ENCODE measurements at places on chromosomes 5 and 9.

GRCh38 chr9:71253011-71253410 is 131.6 kb upstream of the TRPM3 start:
- DNase-seq, result no peak

GRCh38 chr5:177509381-177509951 is at the start of gene DOK3:
TSS of gene DOK3 (minus strand) at chr5:177509826. CDS start at chr5:177509540, 286 bp downstream.
- DNase-seq, result no peak

GRCh38 chr5:31225118-31225517 is 31.6 kb downstream of the CDH6 start:
- DNase-seq, result no peak

GRCh38 chr9:69885931-69886330 is 65.3 kb downstream of the CFAP95 start:
- DNase-seq, result no peak

DNA sequence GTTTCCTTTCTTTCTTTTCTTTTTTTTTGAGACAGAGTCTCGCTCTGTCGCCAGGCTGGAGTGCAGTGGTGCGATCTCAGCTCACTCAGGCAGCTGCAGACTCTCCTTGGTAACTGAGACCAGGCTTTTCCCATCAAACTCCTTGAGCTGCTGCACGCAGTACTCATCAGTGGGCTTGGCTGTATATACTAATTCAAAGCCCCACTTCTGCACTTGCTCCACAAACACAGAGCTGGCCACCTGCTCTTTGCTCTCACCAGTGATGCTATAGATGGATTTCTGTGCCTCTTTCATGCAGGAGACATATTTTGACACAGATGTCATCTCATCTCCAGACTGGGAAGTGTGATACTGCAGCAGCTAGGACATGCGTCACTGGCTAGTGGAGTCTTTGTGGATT is 252.7 kb downstream of the AP3B1 start:
- no peak for DNase-seq

- no peak for DNase-seq
Observed at GRCh38 chr5:81021486-81021885, 61.3 kb downstream of the RASGRF2 start.

DNA sequence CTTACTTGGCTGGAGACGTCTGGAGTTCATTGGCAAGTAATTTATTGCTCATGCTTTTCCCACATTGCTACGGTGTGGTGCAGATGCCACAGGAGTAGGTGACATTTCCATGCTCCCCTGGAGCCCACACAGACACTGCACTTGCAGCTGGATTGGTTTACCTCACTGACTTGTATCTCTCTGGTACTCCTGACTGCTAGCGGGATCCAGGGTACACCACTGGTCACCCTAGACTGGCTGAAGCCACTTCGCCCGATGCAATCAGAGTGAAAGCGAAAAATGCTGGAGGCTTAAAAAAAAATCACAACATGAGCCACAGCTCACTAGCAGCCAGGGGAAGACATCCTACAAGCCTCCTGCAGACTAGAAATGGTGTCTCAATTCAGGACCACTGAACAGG is 32.6 kb upstream of the SLIT3 start:
- no peak for DNase-seq

DNA sequence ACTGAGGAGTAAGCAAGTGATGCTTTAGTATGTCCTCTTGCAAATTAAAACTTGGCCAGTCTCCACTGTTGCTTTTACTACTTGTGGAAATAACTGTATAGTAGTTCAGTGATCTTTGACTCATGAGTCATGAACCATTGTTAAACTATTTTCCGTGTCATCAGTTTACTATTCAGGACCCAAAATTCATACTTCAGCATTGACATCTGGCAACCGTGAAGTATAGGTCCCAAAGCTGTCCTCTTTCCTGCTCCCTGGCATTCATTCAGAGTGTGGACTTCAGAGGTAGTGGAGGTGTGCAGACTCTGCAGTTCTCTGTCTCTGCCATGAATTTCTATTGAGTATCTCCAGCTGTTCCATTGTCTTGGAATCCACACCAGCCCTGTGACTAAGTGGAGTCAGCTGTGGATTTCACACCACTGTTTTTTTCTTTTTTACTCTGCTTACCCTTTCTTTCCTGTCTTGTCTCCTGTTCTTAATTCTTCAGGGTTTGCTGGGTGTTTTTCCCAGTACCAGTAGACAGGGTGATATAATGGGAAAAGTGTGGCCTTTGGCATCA is 7.5 kb downstream of the TDRD7 start:
- peak; percentile 60 for DNase-seq
